ENCODE measurements at places on chromosomes 16 and 17.

- DNase-seq = peak; percentile 88
Measured at GRCh38 chr16:83813823-83814658, 6.3 kb downstream of the HSBP1 start.

GRCh38 chr17:73896966-73897365 lies 252.7 kb upstream of the SDK2 start:
- no peak for DNase-seq

DNA sequence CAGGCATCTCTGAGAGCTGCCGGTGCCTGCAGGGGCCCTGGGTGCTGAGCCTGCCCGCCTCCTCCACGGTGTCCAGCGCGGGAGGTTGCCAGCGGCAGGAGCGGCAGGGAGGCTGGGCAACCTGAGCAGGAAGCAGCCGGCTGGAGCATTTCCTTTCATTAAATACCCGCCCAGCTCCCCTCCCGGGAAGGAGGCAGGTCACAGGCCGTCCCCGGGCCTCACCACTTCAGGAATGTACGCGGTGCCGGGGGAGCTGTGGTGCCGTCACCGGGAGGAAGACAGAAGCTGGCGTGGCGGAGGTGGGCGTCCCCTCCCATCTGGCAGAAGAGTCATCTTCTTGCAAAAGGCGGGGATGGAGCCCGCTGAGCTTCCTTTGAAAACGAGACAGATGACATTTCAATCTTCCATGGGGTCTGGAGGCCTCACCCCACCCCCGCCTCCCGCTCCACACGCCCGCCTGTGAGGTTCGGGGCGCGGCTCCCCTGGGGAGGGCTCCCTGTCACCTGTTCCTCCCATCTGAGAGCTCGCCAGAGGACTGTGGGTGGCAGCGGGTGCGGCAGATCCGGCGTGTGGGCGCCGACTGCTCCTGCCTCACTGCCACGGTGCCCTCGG lies 16.0 kb downstream of the SOX8 start:
- no peak for DNase-seq

DNA sequence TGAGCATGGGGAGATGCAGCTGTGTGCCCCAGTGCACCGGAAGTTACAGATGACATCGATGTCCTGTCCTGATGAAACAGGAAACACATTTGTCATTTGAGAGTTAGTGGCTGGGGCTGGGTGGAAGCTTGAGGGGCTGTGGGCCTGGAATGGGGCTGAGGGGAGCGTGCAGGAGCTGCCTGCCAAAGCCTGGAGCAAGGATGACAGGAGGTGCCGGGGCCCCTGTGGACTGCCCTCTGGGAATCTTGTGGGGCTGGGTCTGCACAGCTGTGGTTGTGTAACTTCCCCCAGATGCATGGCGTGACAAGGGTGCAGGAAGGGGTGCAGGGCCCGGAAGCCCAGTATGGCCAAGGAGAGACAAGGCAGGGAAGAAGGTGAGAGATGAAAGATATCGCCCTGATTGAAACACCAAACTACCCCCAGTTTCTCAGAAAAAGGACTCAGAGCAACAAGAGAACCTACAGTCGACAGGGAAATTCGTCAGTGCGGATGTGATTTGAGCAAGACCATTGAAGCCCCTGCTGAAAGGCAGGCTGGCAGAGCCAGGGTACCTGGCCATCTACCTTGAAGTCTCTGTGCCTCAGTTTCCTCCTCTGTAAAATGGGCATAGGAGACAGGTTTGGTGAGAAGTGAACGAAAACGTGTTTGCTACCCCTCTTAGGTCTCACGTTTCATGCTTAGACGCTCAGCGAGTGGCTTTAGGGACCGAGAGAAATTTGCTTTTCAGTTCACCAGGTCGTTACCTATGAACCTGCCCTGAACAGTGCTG lies 8.8 kb downstream of the MMP25 start:
- DNase-seq = no peak

GRCh38 chr16:2159175-2159838 lies 3.7 kb downstream of the TRAF7 start:
- no peak for DNase-seq

- no peak for DNase-seq
Measured at GRCh38 chr17:81278831-81279230, 16.3 kb downstream of the SLC38A10 start.

DNA sequence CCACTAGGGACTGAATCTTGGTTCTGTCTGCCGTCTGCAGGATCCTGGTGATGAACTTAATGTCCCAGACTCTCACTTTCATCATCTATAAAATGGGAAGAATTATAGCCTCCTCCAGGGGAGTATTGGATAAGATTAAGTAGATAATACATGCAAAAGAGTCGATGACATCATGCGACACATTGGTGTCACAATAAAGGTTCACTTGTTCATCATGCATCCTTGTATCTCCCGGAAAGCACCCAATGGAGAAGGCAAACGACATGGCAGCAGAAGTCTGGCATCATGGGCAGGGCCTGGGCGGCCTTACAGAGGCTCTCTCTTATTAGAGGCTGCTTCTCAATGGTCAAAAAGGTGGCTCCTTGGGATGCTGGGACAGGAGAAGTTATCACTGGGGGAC lies 35.1 kb upstream of the CD300E start:
- no peak for DNase-seq

DNA sequence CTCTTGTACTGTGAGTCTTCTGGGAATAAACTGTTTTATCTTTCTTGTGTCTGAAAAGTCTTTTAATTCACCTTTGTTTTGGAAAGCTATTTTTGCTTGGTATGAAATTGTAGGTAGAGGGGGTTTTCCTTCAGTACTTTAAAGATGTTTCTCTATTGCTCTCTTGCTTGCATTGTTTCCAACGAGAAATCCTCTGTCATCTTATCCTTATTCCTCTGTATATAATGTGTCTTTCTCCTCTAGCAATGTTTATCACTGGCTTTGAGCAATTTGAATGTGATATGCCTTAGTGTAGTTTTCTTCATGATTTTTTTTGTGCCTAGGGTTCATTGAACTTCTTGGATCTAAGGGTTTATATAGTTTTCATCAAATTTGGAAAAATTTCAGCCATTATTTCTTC lies 96.3 kb downstream of the CDK5R1 start:
- no peak for DNase-seq

DNA sequence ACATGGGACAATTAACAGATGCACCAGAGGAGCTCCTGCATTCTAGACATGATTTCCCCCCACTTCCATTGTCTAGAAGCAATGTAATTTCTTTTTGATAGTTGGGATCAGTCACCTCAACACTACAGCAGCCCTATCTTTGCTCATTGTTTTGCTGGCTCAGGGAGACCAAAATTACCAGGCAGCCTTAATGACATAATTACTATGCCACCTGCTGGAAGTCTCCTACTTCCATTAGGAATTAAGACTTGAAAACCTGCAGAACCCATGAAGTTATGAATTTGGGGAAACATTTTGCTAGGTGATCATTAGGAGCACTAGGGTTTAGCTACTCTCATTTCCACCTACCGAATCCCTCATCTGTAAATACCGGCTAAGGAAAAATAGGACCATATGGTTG lies 312.0 kb upstream of the CA10 start:
- no peak for DNase-seq

DNA sequence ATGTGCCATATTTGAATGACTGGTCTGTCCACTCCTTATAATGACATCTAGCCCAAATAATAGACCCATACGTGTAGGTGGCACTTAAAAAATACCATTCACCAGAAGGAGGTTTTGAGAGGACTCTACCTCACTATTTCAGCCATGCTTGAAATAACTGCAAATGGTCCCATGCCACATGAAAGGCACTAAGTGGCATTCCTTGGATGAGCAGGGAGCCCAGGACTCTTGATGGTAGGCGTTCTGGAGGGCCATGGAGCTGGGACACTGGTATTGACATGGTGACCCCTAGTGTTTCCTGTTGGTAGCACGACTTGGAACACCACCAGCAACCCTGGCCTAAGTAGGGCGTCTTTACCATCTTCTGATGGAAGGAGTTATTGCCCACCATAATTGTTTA lies 148.7 kb upstream of the ZFHX3 start:
- peak; percentile 43 for DNase-seq

GRCh38 chr17:50977487-50978159 lies 111.5 kb upstream of the TOB1 start:
- no peak for DNase-seq

DNA sequence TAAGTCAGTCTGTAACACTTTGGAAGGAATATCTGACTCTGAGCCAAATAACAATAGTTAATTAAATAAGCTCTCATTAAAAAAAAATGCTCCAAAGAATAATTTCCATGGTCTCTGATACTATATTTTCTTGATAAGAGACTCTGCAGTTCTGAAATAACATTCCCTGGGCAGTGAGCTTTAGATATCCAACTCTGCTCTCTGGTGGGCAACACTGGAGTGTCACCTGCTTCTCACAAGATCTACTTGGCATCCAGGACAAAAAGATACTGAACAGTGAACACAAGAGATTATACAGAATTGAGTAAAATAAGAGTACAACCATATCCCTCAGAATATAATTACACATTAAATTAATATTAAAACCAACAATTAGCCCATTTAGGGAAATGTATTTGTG lies 13.7 kb downstream of the BLMH start:
- DNase-seq = no peak

DNA sequence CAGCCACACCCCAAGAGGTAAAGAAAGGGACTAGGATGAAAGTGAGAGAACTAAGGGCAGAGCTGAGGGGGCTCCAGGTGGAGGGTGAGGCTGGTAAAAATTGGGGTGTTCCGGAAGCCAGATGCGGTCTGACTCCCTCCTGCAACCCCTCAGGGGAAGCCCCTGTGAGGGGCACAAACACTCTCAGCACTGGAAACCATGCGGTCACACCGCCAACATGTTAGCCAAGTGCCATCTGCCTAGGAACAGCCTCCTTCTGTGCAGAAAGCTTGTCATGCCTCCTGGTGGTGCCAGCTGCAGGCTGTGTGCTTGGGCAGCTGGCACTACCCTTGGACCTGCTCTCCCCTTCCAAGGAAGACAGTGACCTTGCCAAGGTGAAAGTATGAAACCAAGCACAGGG lies 83.5 kb upstream of the RPL38 start:
- no peak for DNase-seq

DNA sequence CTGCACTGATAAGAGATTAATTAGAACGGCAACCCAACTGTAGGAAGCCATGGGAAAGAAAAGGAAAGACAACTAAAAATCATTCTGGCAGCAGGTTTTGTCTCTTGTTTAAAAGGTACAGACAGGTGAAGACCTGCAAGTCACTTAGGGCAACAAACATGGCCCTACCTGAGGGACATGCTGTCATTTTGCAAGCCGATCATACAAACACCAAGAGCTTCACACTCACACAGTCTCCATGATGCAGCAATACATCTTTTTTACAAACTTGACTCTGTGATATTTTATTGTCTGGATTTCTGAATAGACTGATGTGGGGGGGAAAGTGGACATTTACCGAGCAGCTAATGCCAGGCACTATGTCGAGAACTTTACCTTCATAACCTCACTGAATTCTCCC lies 101.8 kb downstream of the PARN start:
- no peak for DNase-seq

- DNase-seq = no peak
Measured at GRCh38 chr17:40310882-40311391, 2.0 kb downstream of the RARA start.

DNA sequence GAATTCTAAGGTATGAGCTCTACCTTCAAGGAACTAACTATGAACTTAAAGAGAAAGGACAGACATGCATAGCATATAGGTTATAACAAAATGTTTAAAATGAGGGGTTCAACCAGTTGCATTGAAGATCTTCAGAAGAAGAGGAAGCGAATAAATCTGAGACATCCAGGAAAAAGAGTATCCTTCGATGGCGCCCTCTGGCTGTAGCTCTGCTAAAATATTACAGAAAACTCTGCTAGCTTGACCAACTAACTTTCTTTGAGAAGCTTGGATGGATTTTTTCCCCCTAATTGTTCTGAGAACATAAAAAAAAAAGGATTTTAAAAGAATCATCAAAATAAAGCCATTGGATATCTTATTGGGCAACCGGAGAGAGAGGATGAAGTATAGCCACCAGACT lies 659.9 kb upstream of the SOX9 start:
- DNase-seq = no peak

GRCh38 chr17:61806081-61806828 lies 57.1 kb downstream of the BRIP1 start:
- DNase-seq = no peak

DNA sequence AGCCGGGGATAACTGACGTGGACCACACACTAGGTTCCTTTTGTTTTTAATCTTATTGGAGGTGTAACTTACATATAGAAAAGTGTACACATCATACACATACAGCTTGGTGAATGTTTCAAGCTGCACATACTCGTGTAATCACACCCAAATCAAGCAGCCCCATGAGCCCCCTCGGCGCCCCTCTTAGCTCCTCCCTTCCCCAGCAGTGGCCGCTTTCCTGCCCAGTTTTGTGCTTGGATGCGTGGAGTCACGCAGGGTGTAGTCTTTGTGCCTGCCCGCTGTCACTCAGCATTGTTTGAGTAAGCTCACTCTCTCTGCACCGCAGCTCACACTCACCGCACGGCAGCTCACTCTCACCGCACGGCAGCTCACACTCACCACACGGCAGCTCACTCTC lies 151.7 kb upstream of the CHMP6 start:
- no peak for DNase-seq

GRCh38 chr17:40442392-40443195 lies 656 bp upstream of the IGFBP4 start:
- DNase-seq = no peak

GRCh38 chr16:89958068-89958467 lies 9.5 kb downstream of the DEF8 start:
- DNase-seq = no peak

GRCh38 chr17:28472871-28473497 lies 460 bp upstream of the SLC13A2 start:
- DNase-seq = no peak

DNA sequence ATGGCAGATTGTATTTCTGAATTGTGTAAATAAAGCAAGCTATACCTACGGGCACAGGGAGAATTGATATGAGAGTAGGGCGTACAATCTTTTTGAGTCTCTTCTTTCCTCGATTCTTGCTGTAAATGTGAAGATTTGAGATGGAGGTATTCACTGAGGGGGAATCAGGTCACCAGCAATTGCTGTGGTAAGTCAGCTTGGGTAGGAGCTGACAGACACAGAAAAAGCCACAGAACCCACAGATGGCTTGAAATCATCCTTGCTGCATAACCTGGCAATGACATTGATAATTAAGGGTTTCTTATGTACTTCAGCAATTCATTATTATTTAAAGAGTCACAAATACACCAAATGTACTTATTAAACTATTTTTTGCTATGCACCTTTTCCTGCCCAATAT lies 164.2 kb downstream of the CNTNAP4 start:
- no peak for DNase-seq

DNA sequence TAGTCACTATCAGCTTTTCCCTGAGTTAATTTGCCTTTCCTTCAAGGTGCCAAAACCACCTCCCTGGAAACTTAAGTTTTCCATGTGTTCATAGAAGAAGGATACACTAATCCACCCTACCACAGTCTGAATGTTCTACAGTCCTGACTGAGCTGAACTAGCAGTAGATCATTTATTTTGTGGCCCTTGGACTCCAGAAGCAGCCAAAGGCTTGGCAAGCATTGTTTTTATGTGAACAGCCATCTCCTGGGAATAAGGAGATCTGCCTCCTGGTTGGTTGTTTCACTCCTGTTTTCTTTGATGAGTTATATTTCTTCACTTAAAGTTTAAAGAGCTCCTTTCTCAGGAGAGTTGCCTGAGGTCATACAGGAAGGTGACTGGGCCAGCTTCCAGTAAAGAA lies 634.6 kb upstream of the SOX9 start:
- no peak for DNase-seq

Data from brain pericyte (primary cell).